Stimulated activated CD4-positive, alpha-beta T cell treated with anti-CD3 and anti-CD28 coated beads, TNF-alpha, amount 100 ng/mL, for 4 hours (primary cell): ENCODE measurements at places on chromosomes 7 and 10.

- no peak for DNase-seq
These were observed 99.5 kb downstream of the SPDYE5 start for GRCh38 chr7:75591467-75592255.

DNA sequence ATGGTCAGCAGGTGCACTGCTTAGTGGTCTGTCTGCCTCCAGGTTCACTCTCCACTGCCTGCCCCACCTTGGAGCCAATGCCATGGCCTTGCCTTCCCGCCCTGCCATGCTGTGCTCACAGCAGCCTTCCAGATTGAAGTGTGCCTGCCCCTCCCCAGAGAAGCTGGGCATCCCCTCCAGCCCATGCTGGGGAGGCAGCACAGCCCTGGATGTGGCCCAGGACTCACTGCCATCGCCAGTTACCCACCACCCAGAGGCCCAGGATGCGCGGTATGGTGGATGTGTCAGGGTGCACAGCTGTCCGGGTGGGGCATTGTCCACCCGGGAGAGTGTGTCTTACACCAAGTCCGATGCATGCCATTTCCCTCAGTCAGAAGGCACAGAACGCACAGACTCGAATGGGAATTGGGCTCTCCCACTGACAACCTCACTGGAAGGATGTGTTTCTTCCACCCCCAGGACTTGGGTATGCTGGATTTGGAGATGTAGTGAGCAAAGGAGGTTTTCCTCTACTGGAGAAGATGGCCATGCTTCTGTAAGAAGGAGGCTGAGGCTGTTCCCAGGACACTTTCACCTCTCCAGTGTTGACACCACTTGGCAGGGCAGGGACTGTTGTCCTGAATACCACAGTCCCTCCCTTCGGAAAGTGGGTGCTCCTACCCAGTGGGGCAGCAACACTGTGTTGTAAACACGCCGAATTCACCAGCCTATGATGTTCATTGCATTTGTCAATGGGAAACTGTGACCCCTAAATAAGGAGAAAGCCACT lies 122.0 kb downstream of the ADARB2 start:
- DNase-seq = no peak

DNA sequence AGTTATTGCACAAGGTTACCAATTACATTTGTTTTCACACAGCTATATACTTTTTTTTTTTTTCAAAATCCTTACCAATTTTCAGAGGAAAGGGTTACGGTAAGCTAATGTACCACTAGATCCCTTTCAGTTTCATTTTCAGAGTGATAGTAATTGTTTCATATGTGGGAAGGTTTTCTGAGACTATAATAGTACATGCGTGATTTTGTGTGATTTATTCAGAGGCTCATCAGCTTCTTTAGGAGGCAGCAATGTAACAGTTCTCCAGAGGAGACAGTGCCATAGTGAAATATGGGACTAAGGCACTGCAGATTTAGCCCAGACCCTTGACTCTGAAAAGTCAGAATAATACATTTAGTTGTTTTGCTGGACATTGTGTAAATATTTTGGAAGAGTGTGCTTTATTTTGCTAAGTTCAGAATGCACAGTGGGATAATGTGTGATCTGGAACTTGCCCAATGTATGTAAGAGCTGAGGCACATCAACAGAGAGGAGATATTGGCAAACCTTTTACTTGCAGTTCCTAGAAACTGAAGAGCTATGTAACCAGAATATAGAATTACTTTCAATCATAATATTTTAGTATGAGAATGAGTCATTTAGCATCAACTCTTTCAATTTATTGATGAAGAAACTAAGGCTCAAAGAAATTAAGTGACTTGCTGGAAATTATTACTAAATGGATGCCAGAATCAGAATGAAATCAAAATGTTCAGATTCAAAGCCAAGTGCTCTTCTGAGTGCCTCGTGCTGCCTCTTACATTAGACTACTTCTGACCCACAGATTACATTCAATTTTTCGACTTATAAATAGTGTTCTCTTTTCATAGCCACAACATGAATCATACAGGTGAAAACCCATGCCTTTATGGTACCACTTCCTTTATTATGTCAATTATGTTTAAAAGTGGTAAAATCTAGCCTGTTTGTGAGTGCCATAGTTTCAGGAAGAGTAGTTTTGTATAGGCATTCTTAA lies 207.7 kb upstream of the TEX47 start:
- DNase-seq = no peak

DNA sequence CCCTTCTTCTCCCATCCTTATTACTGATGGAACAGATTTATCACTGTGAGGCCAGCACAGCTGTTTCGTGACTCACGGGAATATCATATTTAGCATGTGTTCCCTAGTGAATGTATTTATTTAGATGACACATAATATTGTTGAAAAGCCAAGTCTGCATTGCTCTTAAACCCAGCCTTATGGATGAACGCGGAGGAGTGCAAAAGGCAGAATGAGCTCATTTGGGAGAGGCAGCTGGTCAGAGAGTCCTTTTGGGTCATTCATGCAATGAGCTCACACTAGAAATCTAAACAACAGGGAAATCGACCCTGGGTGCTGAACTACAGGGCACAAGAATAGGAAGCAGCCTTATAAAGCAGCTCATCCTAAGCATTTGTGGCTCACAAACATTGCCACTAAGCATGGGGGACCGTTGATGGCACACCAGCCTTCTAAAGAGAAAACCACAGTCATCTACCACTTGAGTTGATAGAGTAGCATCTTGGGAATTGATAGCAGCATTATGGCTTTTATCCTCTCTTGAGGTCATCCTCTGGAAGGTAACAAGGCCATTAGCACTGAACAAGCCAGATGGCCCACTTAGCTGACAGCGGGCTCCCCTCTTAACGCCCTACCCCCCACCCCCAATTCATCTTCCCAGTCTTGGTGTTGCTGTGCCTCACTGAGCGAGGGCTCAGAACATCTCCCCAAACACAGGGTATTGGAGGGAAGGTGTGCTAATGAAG lies 32.9 kb upstream of the SDK1 start:
- no peak for DNase-seq

DNA sequence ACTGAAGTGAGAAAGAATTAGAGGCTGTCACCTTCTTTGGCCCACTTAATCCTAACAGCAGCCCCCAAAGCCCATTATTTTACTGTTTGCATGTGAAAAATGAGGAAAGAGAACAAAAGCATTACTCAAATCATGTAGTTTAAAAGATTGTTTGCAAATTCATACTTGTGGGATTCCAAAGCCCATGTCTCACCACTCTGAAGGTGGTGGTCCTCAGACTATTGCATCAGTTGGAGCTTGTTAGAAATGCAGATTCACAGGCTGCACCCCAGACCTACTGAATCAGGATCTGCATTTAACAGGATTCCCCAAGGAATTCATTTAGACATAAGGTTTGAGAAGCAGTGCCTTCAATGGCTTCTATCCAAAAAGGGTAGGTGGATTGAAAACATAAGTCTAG lies 93.7 kb upstream of the PDE1C start:
- DNase-seq = no peak

DNA sequence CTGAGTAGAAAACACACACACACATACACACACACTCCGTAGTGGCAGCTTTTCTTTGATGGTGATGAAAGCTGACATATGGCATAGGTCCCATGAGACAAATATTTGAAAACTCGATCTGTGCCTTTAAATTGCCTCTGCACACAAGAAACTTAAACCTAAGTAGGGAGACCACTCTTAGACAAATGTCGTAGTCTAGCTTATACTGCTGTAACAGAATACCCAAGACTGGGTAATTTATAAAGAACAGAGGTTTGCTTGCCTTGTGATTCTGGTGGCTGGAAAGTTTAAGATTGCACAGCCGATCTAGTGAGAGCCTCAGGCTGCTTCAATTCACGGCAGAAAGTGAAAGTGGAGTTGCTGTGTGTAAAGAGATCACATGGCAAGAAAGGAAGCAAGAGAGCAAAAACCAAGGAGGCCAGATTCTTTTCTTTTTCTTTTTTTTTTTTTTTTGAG lies 489.4 kb upstream of the SORCS1 start:
- DNase-seq = no peak
